CD4-positive, alpha-beta T cell treated with Interleukin-6 at 100 ng/mL for 8 hours (primary cell): ENCODE measurements at places on chromosomes 2 and 18.

DNA sequence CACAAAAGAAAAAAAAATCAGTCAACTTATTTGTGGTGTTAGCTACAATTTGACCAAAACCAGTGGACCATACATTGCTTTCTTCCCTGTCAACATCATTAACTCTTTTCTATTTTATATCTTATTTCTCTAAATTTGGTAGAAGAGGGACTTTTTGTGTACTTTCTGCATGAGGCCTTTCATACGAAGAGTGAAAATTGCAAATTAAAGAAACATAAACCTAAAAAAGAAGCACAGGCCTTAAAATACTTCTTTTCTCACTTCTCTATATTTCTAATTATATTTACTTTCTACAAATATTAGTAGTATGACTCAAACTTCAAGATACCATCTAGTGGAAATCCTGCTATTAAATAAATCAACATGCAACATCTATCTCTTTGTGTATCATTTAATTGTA, 1073.4 kb upstream of the ZEB2 start:
- DNase-seq: no peak

GRCh38 chr2:135843671-135844070, 6.7 kb upstream of the LCT start:
- DNase-seq: no peak

DNA sequence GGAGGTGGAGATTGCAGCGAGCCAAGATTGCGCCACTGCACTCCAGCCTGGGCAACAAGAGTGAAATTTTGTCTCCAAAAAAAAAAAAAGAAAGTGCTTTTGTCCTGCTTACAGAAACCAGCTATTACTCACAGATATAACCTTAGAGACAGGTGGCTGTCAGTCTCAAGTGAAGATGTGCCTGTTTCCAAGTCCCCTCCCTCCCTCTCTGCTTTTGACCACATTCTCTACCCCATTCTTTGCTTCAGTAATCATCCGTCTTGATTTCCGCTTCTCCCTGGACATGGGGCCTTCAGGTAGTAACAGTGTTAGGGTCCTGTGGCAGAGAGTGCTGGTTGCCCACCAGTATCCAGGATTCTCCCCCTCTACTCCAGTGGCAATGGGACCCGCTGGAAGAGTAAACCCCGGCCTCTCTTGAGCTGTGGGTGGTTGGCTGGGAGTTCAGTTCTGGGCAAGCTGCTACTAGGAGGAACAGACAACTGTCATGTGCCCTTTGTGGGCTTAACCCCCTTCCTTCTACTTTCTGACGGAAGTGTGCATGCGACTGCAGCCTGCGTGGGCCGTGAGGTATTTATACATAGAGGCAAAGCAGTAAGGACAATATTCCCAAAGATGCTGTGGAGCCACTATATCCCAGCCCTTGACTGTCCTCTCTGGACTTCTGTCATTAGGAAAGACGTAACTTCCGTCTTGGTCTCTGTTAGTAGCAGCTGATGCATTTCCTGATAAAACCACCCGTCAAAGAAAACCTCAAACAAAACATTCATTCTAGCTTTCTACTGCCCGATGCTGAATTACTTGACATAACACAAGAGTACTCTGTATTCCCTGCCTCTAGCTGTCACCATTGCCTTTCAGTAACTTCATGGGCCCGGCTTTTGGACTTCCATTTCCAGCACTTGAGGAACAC, 17.8 kb downstream of the PDCL3 start:
- DNase-seq: peak; percentile 50

- no peak for DNase-seq
Observed at GRCh38 chr2:28030600-28030999, 140.1 kb downstream of the BABAM2 start.
